ENCODE measurements at places on chromosomes 7 and 10. TPM values are rescaled to one million over a fixed set of nuclear protein-coding genes. Genes with fewer than 3 reads are reported as not detected.
A peak's percentile ranks its signal among the peaks of the same experiment; 100 is the strongest.

GRCh38 chr10:80908611-80909010 is 370.9 kb downstream of the SH2D4B start:
- H3K27ac ChIP-seq: no peak overlapping the region
- DNase-seq: no peak
- H3K36me3 ChIP-seq: no peaks in the 10 kb centered on the region
- H3K4me1 ChIP-seq: no peaks in the 10 kb centered on the region
- no peaks in the 10 kb centered on the region for H3K27me3 ChIP-seq
- H3K4me3 ChIP-seq: no peak overlapping the region

The UFSP1 gene
- 2.1 TPM for total RNA-seq

The EBF3 gene
- 0.12 TPM for total RNA-seq

The TMEM139 gene
- total RNA-seq: 27.2 TPM

The SLC18A3 gene
- total RNA-seq: not detected

- no peak for DNase-seq
- no peaks in the 10 kb centered on the region for H3K4me1 ChIP-seq
- H3K4me3 ChIP-seq: no peak overlapping the region
- no peak overlapping the region for H3K27ac ChIP-seq
- no peaks in the 10 kb centered on the region for H3K36me3 ChIP-seq
These were observed 73.7 kb downstream of the MYL10 start for GRCh38 chr7:101555269-101555920.

DNA sequence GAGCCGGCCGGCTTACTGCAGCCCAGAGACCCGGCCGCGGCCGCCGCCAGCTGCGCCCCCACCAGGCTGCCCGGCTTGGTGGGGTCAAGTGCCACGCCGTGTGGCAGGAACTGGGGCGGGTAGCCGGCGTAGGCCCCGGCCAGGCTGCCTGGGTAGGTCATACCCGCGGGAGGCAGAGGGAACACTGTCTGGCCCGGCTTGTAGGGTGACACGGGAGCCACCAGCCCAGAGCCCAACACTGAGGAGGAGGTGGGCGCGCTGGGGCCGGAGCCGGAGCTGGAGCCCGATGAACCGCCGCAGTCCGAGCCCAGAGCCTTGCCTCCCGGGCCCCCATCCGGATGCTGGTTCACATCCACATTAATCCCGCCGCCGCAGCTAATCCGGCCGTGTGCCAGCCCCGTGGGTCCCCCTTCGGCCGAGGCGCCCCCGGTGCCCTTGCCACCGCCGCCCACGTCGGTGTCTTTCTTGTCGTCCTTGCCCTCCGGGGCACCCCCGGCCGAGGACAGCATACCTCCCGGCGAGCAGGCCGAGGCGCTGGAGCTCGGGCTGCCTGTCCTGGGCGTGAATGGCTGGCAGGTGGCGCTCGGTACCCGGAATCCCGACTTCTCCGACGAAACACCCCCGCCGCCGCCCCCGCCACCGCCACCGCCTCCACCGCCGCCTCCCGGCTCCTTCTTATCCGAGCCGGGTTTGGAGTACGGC is 2.0 kb downstream of the ZNF503 start:
- H3K27ac ChIP-seq: peak overlapping the region; percentile 90
- no peaks in the 10 kb centered on the region for H3K36me3 ChIP-seq

The ACSL5 gene
- 208 TPM for total RNA-seq

The CALML3 gene
- total RNA-seq: 0.11 TPM

The GTF2I gene
- total RNA-seq: 148 TPM

The PAPSS2 gene
- 310 TPM for total RNA-seq

DNA sequence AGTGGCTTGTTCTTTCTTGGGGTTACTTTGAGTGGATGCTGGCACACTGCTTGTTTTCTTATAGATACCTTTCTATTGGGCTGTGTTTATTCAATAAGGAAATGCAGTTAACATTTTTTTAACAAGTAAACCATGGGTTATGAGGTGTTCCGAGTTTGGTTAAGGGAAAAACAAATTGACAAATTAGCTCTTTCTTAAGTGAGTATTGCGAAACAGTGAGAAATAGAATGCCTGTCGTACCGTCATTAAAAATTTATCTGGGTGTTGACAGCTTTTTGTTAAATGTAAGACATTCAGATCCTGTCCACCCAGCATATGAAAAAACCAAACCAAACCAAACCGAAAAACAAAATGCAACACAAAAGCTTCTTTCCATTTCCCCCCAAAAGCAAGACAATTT is 6.2 kb downstream of the CUX1 start:
- no peaks in the 10 kb centered on the region for H3K4me1 ChIP-seq
- no peak for DNase-seq
- H3K36me3 ChIP-seq: no peaks in the 10 kb centered on the region
- H3K27ac ChIP-seq: no peak overlapping the region
- H3K4me3 ChIP-seq: no peak overlapping the region

DNA sequence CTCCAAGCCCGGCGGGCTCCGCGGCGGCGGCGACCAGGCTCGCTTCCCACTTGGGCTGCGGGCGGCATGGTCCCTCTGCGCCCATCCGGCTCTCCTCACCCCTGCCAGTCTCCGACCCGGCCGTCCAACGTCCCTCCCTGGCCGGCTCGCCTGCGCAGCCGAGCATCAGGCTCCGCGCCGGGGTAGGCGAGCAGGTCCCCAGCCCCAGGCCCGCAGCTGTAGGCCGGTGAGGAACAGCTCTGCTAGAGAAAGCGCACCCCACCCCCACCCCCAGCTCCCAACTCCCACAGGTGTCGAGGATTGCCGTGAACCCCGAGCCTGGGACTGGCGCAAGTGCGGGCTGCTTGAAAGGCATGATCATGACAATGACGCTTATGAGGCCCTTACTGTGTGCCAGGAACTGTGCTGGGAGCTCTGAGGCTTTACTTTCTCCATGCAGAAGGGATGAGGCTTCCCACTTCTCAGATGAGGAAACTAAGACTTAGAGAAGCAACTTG is 20.8 kb upstream of the PAX2 start:
- DNase-seq: no peak
- H3K36me3 ChIP-seq: no peaks in the 10 kb centered on the region
- H3K27ac ChIP-seq: no peak overlapping the region
- peaks cover under 1% of the 10 kb centered on the region for H3K4me1 ChIP-seq

- no peaks in the 10 kb centered on the region for H3K27me3 ChIP-seq
- H3K36me3 ChIP-seq: no peaks in the 10 kb centered on the region
- no peaks in the 10 kb centered on the region for H3K4me1 ChIP-seq
- DNase-seq: no peak
- H3K27ac ChIP-seq: no peak overlapping the region
- H3K4me3 ChIP-seq: no peak overlapping the region
These were observed 206.7 kb downstream of the POU6F2 start for GRCh38 chr7:39184391-39184790.

GRCh38 chr10:101587725-101588653 is at the start of the genes DPCD and POLL:
DPCD (plus strand) TSS chr10:101588321; CDS start chr10:101588337, 16 bp downstream.
POLL (minus strand) TSS chr10:101588257; CDS start chr10:101587360, 897 bp downstream.
- DNase-seq: peak; percentile 98
- H3K36me3 ChIP-seq: no peaks in the 10 kb centered on the region
- H3K27ac ChIP-seq: peak within 1 kb of the TSS; percentile 23
- peaks cover 4% of the 10 kb centered on the region for H3K4me1 ChIP-seq

GRCh38 chr10:15149042-15149771 is 19.3 kb downstream of the NMT2 start:
- no peak overlapping the region for H3K4me3 ChIP-seq
- no peaks in the 10 kb centered on the region for H3K4me1 ChIP-seq
- no peak for DNase-seq

The NOM1 gene
- total RNA-seq: 21.4 TPM

DNA sequence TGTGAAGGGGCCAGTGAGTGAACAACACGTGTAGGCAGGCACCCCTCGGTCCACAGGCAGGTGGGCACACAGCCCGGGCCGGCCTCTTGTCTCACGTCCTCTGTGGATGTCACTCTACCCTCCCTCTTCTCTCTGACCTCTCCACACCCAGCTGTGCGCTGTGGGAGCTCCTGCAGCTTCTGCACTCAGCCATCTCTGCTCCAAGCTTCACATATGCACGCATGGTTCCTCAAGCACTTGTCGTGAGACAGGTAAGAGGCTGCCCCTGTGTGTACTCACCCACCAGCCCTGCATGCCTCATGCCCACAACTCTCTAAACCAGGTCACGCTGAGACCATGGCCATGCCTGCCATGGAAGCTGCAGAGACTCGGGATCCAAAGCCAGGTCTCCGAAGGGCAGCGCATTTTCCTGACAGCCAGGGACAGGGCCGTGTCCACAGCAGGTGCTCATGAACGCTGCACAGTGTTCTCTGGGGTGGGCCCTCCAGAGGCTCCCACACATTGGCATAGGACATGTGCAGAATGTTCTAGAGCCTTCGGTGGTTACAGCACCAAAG is 477.5 kb downstream of the PTPRN2 start:
- no peak overlapping the region for H3K4me3 ChIP-seq
- no peak overlapping the region for H3K27ac ChIP-seq
- H3K27me3 ChIP-seq: no peaks in the 10 kb centered on the region
- H3K36me3 ChIP-seq: no peaks in the 10 kb centered on the region
- H3K4me1 ChIP-seq: no peaks in the 10 kb centered on the region

The TRIM50 gene
- total RNA-seq: not detected

DNA sequence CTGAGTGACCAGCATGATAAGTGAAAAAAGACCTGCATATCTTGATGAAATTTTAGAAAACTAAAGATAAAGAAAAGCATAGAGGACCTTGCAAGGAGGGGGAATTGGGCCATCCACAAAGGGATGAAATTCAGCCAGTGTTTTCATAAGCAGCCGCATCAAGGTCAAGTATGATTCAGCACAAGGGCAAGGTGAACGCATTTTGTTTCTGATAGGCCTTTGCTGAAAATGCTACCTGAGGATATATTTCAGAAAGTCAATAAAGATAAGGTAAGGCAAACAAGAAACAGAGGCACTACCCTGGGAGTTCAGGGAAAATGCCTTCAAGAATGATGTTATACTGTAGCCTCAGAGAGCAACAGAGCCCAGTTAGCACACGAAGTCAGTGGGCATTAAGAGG is 55.0 kb upstream of the SHH start:
- H3K4me1 ChIP-seq: no peaks in the 10 kb centered on the region
- H3K27me3 ChIP-seq: no peaks in the 10 kb centered on the region

- no peaks in the 10 kb centered on the region for H3K4me1 ChIP-seq
- no peaks in the 10 kb centered on the region for H3K27me3 ChIP-seq
- no peak overlapping the region for H3K27ac ChIP-seq
- peaks cover 3% of the 10 kb centered on the region for H3K36me3 ChIP-seq
- DNase-seq: no peak
These were observed 40.6 kb downstream of the SEC23IP start for GRCh38 chr10:119933179-119933578.

- DNase-seq: no peak
- no peaks in the 10 kb centered on the region for H3K4me1 ChIP-seq
- no peaks in the 10 kb centered on the region for H3K27me3 ChIP-seq
- H3K4me3 ChIP-seq: no peak overlapping the region
- H3K36me3 ChIP-seq: no peaks in the 10 kb centered on the region
These were observed 43.5 kb downstream of the PDLIM1 start for GRCh38 chr10:95247200-95247880.

The CLRN3 gene
- total RNA-seq: 76.8 TPM

The LAMB1 gene
- total RNA-seq: 96.7 TPM

- H3K4me3 ChIP-seq: no peak overlapping the region
- no peaks in the 10 kb centered on the region for H3K4me1 ChIP-seq
- H3K27me3 ChIP-seq: no peaks in the 10 kb centered on the region
- no peak for DNase-seq
These were observed 430.3 kb downstream of the SORCS1 start for GRCh38 chr10:106734220-106734619.

DNA sequence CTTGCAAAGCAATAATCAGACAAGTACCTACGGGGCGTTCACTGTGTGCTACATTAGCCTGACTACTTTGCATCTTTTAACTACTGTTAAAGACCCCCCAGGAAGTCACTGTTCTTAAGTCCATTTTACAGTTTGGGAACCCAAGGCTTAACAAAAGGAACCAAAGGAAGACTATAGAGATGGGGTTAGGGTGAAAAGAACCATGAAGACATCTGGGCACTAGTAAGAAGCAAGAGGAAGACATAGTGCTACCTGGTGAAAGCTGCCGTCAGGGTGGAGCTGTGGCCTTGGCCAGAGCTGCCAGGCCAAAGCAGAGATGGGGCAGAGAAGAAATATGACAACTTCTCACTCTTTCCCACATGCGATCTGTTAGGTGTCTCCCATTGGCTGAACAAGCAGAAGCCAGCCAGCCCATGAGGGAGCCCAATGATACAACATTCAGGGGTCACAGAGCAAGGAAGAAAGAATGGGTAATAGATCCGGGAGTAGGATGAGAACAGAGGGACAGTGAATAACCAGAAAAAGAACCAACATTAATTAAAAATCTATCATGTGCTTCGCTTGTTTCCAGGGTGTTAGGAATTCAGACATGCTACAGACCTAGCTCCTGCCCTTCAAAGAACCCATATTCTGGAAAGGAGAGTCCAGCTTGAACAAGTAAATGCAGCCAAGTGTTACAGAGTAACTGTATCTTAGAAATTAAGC is 85.4 kb downstream of the ARID5B start:
- H3K4me1 ChIP-seq: peaks cover 7% of the 10 kb centered on the region
- no peaks in the 10 kb centered on the region for H3K27me3 ChIP-seq
- DNase-seq: no peak
- H3K4me3 ChIP-seq: no peak overlapping the region

The CYP3A4 gene
- 0.67 TPM for total RNA-seq

- H3K27ac ChIP-seq: no peak overlapping the region
- no peaks in the 10 kb centered on the region for H3K36me3 ChIP-seq
- DNase-seq: no peak
- no peak overlapping the region for H3K4me3 ChIP-seq
- no peaks in the 10 kb centered on the region for H3K4me1 ChIP-seq
These were observed 227.9 kb upstream of the PRSS58 start for GRCh38 chr7:142485617-142486226.

GRCh38 chr10:16648366-16648765 is 126.7 kb upstream of the C1QL3 start:
- H3K4me3 ChIP-seq: no peak overlapping the region
- H3K27ac ChIP-seq: no peak overlapping the region
- H3K4me1 ChIP-seq: no peaks in the 10 kb centered on the region
- H3K27me3 ChIP-seq: no peaks in the 10 kb centered on the region

DNA sequence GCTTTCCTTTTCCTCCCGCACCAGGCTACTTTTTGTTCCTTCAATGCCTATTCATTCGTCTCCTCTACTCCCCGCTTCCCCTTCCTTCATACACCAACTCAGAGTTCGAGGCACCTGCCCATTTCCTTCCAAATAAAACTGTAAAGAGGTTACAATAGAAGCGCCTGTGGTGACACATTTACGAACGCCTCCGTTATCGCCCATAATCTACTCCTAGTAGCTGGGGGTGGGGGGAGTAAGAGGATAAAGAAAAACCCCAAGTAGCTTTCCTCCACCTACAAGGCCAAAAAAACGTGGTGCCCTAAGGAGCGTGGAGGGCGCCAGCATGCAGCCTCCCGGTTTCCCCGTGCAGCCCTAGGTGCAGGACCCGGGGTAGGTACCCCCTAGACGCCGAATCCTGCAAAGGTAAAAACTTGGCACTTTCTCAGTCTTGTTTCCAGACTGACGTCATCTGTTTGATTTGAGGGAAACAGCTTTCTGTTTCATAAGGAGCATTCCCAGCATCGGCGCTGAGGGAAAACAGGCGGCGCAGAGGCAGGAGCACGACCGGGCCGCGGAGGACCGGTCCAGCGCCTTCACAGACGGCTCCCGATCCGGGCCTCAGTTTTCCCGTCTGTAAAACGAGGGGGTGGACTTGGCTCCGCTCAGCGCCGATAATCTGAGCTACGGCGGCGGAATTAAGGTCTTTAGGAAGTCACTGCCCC is 922 bp downstream of the PPA1 start:
- peak; percentile 83 for DNase-seq
- no peaks in the 10 kb centered on the region for H3K27me3 ChIP-seq
- peak overlapping the region; percentile 64 for H3K4me3 ChIP-seq
- peaks cover 3% of the 10 kb centered on the region for H3K36me3 ChIP-seq
- peak overlapping the region; percentile 85 for H3K27ac ChIP-seq

- H3K27ac ChIP-seq: no peak overlapping the region
- H3K4me3 ChIP-seq: no peak overlapping the region
- H3K4me1 ChIP-seq: no peaks in the 10 kb centered on the region
- DNase-seq: no peak
These were observed 22.1 kb upstream of the NPVF start for GRCh38 chr7:25250386-25250785.

- peak overlapping the region; percentile 56 for H3K4me3 ChIP-seq
- H3K27ac ChIP-seq: peak overlapping the region; percentile 100
These were observed 666 bp downstream of the HNRNPF start for GRCh38 chr10:43408331-43408709.

The NRP1 gene
- 11.7 TPM for total RNA-seq
